ENCODE measurements at places on chromosomes 4 and X.

- DNase-seq, result no peak
These were observed 284.4 kb upstream of the SFRP2 start for GRCh38 chr4:154073107-154073822.

DNA sequence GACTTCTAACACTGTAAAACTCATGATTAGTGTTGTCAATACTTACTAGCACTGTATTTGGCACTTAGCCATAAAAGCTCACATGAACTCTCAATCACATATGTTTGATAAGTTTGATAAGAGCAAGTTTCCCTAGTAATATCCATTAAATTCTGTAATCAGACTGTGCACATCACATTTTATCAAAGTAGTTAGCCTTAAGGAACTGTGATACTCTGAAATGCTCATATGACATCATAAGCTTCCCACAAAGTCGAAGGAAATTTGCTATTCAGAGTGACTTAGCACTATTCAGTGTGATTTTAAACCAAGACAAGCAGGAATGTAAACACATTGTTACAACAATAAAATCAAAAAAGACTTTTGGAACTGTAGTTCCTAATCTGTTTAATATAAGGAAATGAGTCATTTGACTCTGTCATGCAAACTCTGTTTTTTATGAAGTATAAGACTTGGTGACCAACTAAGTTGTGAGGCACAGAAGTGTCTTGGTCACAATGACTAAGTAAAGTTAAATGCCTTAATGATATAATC is 6.7 kb downstream of the SLC7A11 start:
- DNase-seq, result no peak

DNA sequence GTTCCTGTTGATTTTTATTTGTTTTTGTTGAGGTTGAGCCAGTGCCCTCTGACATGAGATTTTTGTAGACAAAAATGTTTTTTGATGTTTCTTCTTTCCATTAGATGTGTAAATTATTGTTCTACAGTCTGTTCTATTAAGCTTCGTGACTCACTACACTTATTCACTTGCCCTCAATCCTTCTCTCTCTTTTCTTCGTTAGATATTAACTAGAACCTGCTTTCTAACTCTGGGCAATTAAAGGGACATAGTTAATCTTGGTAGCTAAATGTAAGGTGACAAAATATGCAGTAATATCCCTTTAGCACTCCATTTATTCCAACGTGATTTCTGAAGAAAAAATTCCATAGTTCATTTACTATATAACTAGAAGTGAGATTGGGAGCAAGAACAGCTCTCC is 333.9 kb downstream of the PDHA2 start:
- no peak for DNase-seq

DNA sequence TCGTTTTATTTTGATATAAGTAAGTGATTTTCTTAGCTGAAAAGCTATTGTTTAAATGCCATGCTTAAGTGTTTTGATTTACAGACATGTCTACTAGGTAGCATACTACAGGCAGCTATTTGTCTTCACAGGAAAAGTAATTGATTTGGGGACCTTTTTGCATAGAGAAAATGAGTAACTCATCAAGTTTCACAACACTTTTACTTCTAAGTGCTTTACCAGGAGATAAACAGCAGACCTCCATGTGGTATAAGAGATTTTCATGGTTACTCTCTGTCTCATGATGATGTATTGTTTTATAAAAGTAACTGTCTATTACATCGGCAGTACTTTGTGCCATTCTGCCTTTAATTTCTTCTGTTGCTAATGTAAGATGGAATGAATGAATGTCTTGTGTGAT is 28.7 kb downstream of the RBPJ start:
- DNase-seq, result no peak

GRCh38 chrX:74187211-74187610 is 116.8 kb upstream of the ZCCHC13 start:
- DNase-seq, result no peak

GRCh38 chrX:40343319-40343718 is 237.5 kb upstream of the ATP6AP2 start:
- DNase-seq, result no peak

GRCh38 chr4:117224256-117224655 is 138.9 kb upstream of the TRAM1L1 start:
- DNase-seq, result no peak

- no peak for DNase-seq
These were observed 75.8 kb downstream of the PPP3CA start for GRCh38 chr4:101271516-101271915.

DNA sequence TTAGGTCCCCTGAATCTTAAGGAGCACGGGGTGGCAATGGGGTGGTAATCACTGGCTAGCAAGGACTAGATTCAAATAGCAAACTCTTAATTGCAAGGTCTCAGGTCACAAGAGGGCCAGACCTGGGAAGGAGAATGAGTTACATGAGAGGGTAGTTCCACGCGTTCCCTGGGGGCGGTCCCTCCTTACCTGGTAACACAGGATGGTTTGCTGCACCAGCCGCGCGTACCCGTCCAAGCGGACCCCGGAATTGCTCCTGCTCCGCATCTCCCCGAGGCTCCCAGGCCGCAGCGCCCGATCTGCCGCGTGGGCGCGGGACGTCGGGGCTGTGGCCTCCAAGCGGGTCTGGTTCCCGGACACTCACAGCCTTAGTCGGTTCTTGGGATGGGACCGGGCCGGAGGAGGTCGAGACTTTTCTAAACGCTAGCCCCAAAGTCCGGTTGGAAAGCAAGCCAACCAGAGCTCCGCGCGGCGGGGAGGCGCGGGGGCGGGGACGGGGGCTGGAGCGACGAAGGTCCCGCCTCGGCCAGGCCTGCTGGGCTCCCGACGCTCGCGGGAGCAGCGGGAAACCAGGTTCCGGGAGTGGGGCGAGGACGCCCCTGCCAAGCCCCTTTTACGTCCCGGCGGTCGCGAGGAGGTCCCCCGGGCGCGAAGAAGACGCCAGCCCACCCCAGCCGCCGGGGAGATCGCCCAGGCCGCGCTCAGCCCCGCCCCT is at the start of gene PHKA2:
Gene PHKA2, minus strand, starts transcription at position 449 of the 715 bp plus-strand sequence. Its CDS starts 182 bp downstream, at position 267.
- peak; percentile 35 for DNase-seq

DNA sequence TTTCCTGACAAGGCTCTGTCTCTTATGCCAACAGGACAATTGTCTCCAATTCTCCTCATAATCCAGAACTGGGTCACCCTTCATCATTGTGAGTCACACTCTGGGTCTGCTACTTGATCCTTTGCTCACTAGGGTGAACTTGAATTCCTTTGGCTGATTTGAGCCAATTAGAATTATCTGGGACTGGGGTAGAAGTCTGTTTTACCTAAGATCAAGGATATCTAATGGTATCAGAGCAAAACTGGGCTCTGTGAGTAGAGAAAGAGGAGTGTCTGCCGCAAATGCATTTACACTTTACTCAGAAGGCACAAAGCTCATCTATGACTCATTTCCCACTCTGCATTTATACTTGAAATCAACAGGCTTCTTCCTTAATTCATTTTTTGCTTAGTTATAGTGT is 72.6 kb downstream of the PITX2 start:
- DNase-seq, result no peak

DNA sequence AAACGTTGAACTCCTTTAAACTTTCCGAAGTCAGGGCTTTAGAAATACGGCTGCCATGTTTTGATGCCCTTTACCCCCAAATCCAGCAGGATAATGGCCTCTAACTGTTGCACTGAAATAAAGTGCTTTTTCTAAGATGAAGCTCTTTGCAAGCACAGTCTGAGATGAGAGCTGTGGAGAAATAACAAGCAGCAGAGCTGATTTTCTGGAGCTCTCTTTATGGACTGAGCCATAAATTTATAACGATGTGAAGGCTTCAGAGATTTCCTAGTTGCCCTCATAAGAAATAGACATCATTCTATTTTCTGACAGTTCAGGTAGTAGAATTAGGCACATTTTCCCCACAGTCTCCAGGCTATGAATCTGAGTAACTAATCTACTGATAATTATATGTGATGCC is 567.3 kb downstream of the PDHA2 start:
- no peak for DNase-seq

GRCh38 chrX:139078761-139079280 is 367.3 kb upstream of the FGF13 start:
- DNase-seq, result no peak

DNA sequence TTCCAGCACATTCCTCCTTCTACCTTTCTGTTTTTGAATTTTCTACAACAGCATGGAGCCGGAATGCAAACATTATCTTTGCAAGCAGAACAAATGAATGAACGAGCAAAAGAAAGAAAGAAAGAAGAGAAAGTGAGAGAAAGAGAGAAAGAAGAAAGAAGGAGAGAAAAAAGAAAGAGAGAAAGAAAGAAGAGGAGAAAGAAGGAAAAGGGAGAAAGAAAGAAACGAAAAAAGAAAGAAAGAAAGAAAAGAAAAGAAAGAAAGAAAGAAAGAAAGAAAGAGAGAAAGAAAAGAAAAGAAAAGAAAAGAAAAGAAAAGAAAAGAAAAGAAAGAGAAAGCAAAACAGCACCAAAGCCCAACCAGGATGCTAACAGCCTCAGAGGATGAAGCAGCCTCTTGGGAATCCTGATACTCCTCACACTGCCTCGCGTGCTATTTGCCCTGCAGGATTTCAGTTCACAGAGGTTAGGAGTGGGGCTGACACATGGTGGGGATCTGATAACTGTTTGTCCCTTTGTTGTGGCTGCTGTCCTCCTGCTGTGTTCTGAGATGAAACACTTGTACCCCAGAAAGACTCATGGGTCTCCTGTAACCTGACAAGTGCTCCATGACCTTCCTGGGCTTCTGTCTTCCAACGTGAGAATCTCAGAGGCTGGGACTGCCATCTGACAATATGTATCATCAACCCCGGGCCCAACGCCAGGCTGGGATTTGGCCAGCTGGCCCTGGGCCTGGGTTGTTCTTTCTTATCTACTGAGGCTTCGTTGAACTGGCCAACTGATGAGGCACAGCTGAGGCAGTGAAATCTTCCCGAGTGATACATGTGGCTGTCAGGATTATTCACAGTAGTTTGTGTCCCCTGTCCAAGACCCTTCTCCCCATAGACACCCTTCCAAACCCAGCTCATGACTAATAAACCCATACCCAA is 61.0 kb downstream of the SEPSECS start:
- no peak for DNase-seq

DNA sequence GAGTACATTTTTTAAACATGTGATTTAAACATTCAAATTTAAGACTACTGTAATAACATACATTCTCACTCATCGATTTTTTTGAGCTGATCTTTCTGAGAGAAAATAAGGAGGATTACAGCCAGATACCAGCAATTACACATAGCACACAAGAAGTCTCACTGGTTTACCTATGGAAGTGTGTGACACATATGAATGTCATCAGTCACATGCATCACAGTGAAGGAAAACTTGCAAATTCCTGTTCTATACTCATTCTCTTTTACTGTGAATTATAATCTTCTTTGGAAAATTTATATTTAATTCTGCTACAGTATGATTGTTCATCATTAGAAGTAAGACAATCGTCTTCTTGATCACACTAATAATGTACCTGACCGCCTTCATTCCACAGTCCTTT is 21.3 kb upstream of the BMP2K start:
- DNase-seq, result no peak

GRCh38 chr4:127113844-127114362 is 518.9 kb upstream of the INTU start:
- DNase-seq, result no peak

GRCh38 chr4:61995717-61996340 is 795.7 kb downstream of the ADGRL3 start:
- no peak for DNase-seq

DNA sequence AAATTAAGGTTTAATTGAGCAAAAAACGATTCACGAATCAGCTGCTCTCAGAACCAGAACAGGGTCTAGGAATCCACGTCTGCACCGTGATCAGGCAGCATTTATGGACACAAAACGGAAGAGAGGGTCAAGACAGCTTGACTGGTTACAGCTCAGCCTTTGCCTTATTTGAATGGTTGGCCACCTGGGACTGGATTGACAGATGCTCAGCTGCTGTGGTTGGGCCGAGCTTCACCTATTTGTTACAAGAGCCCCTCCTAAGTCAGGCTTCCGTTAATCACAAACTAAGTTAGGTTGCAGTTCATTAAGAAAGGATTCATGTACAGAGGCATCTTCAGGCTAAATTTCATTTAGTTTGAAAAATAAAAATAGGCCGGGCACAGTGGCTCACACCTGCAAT is 50.6 kb upstream of the MAN2B2 start:
- no peak for DNase-seq

GRCh38 chrX:106208154-106208553 is 40.0 kb downstream of the PWWP3B start:
- no peak for DNase-seq

GRCh38 chr4:73836373-73837279 is at the start of gene CXCL6:
Gene CXCL6 (plus strand): TSS chr4:73836678. CDS start chr4:73836751, 73 bp downstream.
- no peak for DNase-seq

GRCh38 chrX:47749185-47749967 is 87.3 kb upstream of the ZNF81 start:
- no peak for DNase-seq

DNA sequence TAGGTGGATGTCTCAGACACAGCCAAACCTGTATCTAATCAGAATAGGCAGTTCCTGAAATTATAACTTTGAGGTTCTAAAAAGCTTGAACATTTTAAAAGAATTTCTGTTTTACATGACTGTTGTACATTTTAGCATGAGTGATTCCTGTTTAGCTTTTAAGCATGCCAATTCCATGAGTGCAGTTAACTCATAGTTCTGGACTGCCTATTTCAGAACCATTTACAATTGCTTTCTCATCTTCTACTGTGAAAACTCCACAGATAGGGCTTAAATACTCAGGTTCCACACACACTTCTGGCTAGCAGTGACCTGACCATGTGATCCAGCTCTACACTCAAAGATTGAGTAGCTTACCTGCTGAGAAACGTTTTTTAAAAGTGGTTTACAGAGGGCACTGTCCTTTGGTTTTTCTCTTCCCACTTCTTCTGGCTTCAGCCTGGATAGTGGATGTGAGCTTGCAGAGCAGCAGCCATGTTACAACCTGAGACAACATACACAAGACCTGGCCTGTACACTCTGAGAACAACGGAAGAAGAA is 280.8 kb downstream of the ANKRD50 start:
- DNase-seq, result no peak

DNA sequence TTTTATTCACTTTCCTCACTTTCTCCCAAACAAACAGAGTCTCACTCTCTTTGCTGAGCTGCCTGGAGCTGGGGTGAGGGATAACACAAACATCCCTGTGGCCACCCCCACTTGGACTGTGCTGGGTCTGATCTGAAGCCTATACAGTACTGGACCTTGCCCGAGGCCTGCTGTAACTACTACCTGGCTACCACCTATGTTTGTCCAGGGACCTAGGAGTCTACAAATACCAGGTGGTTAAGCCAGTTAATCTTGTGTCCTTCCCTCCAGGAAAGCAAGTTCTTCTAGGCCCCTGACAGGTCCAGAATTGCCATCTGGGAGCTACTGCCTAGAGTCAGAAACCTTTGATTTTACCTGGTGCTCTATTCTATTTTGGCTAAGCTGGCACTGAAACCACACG is 87.3 kb downstream of the RTL3 start:
- DNase-seq, result no peak

GRCh38 chr4:15851969-15852368 is 73.8 kb downstream of the CD38 start:
- DNase-seq, result no peak

GRCh38 chr4:83846193-83846830 is 310.4 kb downstream of the GPAT3 start:
- no peak for DNase-seq

DNA sequence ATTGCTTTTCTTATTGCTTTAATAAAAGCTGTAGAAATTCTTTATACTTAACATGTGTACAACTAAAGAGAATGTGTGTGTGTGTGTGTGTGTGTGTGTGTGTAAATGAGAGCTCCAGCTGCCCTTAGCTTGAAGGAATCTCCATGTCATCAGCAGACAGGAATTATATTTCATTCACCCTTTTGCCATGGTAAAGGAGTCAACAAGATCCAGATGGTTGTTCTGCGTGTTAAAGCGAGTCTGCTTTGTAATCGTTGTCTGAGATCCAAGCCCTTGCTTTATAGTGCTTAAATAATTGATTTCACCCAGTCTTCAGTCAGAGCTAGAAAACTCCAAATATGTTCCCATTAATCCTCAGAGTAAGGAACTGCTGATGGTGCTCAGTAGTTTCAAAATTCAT is 285.5 kb downstream of the PDGFC start:
- no peak for DNase-seq
